ENCODE measurements at places on chromosomes 2 and 18.

GRCh38 chr2:167177196-167177595 lies 288.9 kb downstream of the XIRP2 start:
- no peak for DNase-seq

GRCh38 chr2:195984923-195985726 lies 83.5 kb downstream of the DNAH7 start:
- DNase-seq = no peak

GRCh38 chr2:119282996-119283511 lies 59.4 kb downstream of the STEAP3 start:
- DNase-seq = no peak

DNA sequence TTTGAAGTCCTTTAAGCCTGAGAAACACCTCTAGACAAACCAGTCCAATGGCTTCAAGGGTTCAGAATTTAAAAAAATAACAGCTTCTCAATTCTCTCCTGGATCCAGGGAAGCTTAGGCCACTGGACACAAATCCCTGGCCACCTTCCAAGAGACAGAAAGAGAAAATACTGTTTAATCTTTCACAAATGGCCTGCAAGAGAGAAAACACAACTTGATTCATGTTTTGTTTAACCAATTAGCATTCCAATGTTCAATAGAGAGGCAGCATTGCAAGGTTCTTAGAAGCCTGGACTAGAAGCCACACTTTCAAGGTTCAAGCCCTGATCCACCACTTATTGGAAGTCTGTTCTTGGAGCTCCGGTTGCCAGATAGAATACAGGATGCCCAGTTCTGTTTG lies 109.0 kb upstream of the PARD3B start:
- no peak for DNase-seq

- no peak for DNase-seq
These were observed 103.7 kb downstream of the CTAGE1 start for GRCh38 chr18:22314001-22314400.

DNA sequence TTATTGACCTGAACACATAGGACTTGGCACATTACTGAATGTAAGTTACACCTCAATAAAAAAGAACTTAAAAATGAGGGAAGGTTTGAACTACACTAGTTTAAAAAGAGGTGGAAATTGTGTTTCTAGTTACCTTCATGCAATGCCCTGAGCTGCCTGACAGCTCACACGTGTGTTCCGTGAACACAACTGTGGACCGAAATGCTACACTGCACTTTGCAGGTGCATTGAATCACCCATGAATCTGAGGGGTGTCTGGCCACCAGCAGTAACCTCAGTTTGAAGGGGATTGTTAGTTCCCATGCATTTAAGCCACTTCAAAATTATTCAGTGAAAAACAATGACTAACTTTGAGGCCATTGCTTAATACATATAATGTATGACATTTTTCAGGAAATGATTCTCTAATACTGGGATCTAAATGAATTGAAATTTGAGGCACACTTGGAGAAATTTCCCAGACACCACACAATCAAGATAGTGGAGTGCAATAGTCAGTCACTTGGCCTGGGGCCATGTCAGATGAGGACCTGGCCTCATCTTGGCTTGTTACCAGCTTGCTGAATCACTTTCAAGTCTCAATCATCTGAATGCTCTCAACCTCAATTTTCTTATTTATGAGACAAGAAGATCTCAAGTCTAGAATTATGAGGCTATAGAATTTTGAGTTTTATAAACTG lies 59.3 kb downstream of the MYL12B start:
- DNase-seq = peak; percentile 29

- DNase-seq = no peak
These were observed 71.9 kb downstream of the VWC2L start for GRCh38 chr2:214482728-214483127.

DNA sequence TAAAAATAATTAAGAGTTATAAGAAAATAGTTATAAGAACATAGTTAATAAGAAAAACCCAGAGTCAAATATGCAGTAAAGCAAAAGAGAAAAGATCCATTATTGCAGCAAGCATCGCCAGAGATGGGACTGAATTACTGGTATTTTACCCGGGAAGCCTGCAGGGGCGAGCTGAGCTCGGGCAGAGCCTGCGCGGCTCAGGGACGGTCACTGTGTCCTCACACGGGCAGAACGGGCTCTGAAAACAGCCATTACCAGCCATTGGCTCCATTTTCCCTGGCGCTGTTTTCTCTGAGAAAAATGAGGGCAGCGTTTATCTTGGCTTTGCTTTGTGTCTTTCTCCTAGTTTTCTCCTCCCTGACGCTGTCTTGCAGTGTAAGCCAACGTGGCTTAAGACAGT lies 95.3 kb upstream of the ALKAL2 start:
- no peak for DNase-seq

GRCh38 chr2:20071397-20072383 lies 20.3 kb upstream of the LAPTM4A start:
- DNase-seq = no peak

GRCh38 chr2:10016001-10016801 lies 27.1 kb upstream of the KLF11 start:
- no peak for DNase-seq

DNA sequence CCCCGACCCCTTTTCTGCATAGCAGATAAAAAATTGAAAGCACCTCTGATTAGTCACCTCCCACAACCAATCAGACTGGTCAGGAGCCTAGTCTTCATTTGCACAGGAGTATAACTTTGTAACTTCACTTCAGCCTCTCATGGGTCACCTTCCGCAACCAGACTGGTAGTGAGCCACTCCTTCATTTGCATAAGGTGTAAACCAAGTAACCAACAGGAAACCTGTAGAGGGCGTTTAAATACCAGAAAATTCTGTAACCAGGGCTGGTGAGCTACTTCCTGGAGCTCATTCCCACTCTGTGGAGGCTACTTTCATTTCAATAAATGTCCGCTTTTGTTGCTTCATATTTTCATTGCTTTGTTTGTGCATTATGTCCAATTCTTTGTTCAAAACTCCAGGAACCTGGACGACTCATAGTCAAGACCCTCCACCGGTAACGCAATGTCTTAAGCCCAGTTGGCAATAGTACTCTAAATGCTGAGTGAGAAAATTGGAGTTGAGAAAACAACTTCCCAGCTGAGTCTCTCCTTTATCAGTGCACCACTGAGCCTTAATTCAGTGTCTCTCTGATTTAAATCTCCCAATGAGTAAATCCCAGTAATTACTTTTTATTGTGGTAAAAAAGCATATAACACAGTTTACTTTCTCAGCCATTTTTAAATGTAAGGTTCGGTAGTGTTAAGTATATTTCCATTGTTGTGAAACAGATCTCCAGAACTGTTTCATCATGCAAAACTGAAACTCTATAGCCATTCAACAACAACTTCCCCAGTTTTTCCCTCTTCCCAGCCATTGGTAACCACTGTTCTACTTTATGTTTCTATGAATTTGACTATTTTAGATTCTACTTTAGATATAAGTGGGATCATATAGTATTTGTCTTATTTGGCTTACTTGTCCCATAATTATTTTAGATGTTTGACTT lies 392.7 kb upstream of the SLC8A1 start:
- DNase-seq = no peak

- DNase-seq = no peak
These were observed 154.8 kb downstream of the RNF152 start for GRCh38 chr18:61738042-61738441.

DNA sequence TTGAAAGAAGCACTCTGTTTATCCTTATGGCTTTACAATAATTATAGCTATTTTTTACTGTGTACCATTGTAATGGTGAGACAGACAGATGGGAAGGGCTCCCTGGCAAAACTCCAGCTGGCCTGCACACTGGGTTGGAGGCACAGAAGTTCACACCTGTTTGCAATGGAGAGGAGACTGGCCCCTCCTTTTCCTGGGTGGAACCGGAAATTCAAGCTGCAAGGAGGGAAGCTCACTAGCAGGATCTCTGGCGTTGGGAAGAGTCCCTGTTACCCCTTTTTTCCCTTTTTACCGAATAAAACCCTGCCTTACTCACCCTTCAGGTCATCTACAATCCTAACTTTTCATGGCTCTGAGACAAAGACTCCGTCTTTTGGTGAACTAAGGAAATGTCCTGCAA lies 100.3 kb upstream of the TFPI start:
- no peak for DNase-seq

DNA sequence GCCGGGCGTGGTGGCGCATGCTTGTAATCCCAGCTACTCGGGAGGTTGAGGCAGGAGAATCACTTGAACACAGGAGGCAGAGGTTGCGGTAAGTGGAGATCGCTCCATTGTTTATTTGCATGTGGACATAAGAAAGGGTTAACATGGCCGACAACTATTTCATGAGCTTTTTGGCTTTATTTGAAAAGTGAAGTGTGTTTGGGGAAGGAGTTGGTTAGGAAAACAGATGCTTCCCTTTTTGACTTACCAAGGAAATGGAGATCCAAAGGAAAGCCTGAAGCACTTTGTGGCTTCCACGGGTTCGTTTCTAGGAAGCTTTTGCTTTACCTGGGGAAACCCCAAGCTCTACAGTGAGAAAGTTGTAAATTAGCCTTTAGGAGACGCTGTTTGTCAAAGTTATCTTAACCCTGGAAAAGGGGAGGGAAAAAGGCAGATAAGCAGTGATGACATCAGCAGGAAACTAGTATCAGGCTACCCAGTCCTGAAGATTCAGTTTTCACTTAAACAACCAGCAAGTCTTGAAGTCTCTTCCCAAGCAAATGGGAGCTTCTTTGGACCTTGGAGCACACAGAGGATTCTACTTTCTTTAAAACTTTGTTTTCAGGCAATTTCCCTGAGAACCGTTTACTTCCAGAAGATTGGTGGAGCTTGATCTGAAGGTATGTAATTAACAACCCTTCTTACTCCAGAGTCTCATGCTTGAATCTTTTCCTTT lies at the start of gene CASP10:
TSS of gene CASP10 (plus strand) at position 492 of the 715 bp plus-strand sequence. CDS start 2,637 bp downstream, outside the sequence.
- DNase-seq = no peak

DNA sequence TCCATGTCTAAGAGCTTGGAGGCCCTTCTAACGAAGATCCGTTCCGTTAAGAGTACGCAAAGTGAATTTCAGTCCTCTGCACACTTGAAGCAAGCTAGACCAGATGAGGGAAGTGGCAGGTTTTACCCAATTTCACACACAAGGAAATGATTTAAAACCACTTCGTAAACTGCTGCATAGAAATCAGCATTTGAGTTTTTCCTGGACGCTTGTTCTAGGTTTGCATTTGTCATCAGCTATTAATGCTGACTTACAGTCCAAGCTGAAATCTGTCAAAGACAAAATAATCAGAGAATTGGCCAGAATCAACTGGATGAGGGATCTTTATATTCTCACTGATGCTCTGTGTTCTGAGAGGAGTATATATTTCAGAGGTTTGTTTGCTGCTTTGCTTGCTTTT lies 117.6 kb upstream of the RASGRP3 start:
- DNase-seq = no peak

All from activated CD4-positive, alpha-beta T cell treated with anti-CD3 and anti-CD28 coated beads for 48 hours (primary cell).